ENCODE measurements at places on chromosomes 3 and 15. TPM values are rescaled to one million over a fixed set of nuclear protein-coding genes. Genes with fewer than 3 reads are reported as not detected.

DNA sequence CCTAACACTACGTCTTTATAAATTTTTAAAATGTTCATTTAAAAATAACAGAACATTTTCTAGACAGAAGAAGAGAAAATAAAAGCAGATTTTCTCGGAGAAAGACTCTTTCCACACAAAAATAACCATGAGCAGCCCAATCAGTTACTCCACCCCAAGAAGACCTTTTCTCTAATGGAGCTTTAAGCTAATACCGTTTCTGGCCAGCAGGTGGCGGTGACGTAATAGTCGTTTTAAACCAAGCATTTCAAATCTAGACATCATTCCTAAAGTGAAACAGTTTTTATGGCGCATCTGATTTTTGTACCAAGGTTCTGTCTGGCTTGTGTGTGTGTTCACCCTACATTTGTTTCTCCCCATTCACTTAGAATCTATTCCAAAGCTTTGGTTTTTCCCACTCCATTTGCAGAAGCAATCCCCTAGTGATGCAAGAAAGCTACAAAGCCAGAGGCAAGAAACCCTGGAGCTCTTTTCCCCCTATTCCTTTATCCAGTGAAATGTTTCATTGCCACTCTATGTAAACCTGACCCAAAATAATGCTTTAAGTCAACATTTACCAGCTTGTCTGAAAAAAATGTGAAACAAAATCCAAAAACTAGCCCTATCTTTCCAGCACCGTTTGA is 336.7 kb upstream of the IGF1R start:
- peak; percentile 52 for DNase-seq

DNA sequence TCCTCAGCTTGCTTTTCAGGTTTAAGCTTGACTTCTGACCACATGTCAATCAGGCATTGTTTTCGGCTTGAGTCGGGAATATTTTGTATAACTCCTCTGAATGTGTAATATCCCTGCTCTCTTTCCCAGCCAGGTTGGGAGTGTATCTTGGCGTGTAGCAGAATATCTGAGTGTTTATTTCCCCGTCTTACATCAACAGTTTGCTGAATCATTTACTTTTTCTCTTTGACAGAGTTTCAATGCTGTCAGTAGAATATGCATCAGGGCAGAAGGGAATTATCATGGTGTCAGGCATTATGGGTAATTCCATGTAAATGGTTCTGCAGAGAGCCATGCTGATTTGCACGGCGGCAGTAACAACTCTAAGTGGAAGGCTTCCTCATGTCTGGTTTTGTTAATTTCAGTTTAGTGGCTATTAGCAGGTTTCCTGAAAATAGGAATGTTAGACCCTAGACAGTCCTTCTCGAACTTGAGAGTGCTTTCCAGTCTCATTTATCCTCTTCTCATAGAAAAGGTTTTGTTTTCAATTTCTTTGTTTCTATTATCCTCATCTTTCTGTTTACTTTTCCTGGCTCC is 566.3 kb downstream of the AGBL1 start:
- no peak for DNase-seq

GRCh38 chr3:8491271-8492144 is 10.1 kb upstream of the LMCD1 start:
- no peak for DNase-seq

GRCh38 chr3:8736436-8736835 is 2.8 kb downstream of the CAV3 start:
- DNase-seq: no peak

GRCh38 chr3:177881351-177881750 is 654.9 kb upstream of the KCNMB2 start:
- no peak for DNase-seq

DNA sequence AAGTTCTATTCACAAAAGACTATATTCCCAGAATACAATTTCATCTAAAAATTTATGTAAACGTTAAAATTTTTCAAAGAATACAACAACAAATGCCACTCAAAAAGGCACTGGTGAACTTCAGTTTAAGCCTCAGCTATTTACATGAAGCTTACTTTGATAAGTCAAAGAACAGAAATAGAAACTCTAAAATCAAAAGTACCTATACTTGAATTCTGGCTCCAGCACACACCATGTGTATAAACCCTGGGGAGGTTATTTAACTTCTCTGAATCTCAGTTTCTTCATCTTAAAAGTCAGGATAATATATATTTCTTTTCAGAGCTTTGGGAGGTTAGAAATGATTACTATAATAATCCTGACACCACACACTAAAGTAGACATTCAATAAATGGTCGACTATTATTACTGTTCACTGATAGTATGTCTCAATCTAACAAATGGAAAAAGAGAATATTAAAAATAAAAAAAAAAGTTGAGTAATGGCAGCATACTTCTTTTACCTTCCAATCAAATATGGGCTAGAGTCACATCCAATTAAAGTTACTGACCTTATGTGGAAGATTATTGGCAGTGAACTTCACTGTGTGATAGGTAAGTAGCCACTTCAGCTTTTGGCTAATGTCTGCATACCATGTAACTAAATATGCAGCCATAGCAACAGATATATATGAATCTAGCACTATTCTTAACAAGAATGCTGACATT is 248.4 kb downstream of the ISL2 start:
- DNase-seq: no peak

DNA sequence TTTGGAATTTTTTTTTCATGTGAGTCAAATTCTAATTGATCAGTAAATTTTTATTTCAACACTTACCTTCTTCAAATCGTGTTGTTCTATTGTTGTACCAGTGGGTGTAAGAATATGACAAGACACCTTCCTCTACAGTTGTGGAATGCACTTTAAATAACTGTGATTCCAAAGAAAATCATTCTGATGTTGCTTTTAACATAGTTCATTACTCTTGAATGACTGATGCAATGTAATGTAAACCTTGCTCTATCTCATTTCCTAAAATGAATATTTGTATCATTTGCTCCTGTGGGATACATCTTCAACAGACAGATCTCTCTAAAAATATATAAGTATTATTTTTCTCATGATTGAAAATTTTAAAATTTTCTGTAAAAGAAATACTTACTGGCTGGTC is 313.4 kb downstream of the RBMS3 start:
- DNase-seq: no peak

DNA sequence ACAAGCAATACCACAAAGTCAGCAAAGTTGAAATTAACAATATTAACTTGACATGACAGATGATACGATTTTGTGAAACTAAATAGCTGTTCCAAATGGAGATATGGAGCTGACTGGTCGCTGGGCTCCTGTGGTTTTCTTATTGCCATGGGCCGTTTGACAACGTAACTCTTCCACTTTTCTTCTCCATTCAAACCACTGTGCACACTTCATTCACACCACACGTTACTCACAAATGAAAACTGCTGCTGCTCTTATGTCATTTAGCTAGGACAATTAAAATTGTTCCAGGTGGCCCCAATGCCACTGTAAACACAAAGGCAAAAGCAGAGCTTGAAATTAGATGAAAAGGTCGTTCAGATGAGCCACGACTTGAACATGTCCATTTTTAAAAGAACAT is 94.0 kb upstream of the VGLL4 start:
- DNase-seq: no peak

DNA sequence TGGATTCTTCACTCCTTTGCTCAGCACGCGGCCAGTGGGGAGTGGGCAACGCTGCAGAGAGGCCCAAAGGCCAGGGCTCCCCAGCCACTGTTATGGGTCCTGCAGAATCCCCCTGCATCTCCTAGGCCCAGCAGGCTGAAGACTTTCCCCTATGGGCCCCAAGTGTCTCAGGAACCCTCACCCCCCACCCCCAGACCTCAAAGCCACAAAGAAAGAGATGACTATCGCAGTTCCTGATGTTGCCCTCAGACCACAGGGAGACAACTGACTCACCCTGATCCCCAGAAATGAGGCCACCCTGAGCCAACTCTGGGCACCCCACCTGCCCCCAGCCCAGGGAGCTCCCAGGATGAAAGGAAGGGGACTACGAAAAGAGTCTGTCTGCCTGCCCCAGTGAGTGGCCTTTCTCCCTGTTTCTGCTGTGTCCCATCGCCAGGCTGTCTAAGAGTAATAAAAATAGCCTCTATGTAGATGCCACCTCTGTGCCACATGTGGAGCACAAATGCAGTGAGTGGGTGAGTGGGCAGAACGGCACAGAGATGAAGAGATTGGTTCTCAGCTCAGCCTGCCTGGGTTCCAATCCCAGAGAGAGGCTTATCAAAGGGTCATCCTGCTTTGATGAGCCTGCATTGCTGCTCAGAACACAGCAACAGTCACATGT is 283.0 kb downstream of the UACA start:
- DNase-seq: peak; percentile 76

- no peak for DNase-seq
These were observed 45.0 kb downstream of the ZMAT3 start for GRCh38 chr3:179026636-179027035.

GRCh38 chr3:119600732-119601131 is 3.0 kb downstream of the PLA1A start:
- peak; percentile 32 for DNase-seq

DNA sequence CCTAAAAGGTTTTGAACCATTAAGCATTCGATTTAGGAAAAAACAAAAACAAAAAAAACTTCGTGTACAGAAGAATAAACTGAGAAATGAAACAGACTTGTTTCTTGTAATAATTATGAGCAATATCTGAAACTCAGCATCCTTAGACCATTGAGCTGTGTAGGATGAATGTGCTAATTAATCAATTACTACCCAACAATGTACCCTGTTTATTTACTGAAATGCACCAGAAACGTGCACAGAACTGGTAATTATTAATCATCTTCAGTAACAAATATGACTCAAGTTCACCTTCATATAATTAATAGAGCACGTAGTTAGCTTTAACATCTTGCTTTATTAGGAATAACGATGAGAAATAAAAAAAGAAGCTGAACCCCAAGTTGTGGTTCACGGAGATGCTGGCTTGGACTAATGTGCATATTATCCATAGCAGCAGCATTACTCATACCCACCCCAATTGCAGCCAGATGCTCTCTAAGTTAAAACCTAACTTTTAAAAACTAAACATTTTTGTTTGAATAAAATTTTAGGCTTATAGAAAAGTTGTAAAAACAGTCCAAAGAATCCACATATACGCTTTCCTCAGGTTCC is 10.2 kb upstream of the C15orf61 start:
- no peak for DNase-seq

DNA sequence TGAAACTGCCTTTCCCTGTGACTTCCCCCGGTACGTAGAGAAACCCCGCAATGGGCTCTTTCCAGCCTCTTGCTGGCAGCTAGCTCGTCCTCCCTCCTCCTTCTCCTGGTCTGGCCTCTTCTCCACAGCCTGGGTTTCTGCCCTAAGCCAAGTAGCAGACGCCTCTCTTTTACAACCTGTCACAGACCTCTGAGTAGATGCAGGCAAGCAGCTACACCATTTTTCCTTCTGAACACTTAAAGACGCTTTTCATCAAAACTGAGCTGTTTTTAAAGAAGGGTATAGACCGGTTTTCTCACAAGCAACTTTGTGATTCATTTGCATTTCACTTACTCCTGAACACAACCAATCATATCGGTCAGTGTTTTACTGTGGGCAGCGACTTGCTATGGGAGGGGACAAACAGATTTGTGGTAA is 32.0 kb downstream of the ADAMTSL3 start:
- no peak for DNase-seq

DNA sequence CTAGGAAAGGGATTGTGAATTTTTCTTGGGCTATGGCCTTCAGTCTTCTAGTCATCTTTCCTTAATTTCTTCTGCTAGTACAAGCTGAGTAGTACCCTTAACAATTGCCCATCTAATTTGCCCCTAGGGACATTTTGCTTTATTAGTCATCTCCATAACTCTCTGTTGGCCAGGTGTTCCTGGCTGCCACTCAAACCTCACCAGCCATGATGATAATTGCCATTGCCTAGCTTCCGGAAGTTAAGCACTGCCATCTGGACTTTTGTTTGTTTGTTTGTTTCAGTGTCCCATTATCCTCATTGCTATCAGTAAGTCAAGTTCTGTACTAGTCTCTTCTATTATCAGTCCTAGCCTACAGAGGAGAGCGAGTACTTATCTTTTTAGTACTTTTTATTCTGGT is 36.6 kb upstream of the UBL7 start:
- no peak for DNase-seq

- no peak for DNase-seq
These were observed 19.6 kb downstream of the PPARG start for GRCh38 chr3:12308517-12308916.

DNA sequence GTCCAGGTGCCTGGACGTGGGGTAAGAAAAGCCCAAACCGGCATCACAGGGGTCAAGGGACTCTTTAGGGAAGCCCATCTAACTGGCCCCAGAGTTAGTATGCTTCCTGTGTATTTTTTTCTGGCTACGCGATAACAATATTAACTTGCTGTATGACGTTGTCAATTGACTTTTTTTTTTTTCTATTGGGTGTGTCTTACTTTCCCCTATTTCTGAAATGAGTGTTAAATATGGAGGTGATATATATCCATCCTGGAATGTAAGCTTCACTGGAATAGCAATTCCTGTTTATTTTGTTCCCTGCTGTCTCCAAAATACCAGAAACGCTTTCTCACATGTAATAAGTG is 598 bp upstream of the GMNC start:
- no peak for DNase-seq

DNA sequence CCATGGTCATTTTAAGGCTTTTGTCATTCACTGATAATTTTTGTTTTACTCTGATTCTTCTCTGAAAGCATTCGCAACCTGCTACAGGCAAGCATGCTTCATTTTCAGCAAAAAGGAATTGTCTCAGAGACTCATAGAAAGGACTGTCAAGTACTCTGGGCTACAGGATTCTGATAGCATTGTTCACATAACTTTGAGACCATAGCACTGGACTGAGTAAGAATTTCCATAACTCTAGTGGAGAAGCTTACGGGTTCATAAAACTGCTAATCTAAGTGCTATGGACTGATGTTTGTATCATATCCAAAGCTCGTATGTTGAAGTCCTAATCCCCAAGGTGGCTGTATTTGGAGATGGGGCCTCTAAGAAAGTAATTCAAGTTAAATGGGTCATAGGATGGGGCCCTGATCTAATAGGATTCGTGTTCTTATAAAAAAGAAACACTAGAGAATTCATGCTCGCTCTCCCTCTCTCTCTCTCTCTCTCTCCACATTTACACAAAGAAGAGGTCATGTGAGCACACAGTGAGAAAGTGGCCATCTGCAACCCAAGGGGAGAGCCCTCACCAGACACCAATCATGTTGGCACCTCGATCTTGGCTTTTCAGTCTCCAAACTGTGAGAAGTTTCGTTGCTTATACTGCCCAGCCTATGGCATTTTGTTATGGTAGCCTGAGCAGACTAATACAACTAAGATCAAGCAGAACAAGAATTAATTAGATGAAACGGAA is 60.4 kb downstream of the CRYGS start:
- DNase-seq: no peak

DNA sequence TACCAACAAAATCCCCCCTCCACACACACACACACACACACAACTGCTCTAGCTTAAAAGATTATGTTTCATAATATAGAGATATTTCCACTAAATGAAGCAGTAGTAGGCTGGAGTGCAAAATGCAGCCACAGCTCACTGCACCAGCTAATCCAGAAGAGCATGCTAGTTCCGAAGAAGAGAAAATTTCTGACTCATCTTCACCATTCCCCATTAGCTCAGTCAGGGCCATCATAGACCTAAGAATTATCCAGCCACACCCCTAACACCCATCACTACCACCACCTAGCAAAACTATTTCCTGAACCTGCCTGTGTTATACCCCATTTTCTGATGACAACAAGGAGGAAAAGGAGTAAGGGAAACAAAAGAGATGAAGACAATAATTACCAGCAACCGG is 67.1 kb upstream of the UBE2E2 start:
- DNase-seq: no peak

Gene MEGF11
- total RNA-seq: not detected

Gene FLNB
- 23.2 TPM for total RNA-seq

Gene PAK6
- total RNA-seq: 0.35 TPM

Gene NANOGP8
- total RNA-seq: not detected

Gene WDR53
- 27.5 TPM for total RNA-seq

Gene PPM1L
- 2.0 TPM for total RNA-seq

Gene PRTG
- not detected for total RNA-seq

Gene LMAN1L
- total RNA-seq: 0.14 TPM

Gene ZNF609
- 32.4 TPM for total RNA-seq
